GM20000 (cell line): ENCODE measurements at places on chromosomes 2 and 18.
A peak's percentile ranks its signal among the peaks of the same experiment; 100 is the strongest.

DNA sequence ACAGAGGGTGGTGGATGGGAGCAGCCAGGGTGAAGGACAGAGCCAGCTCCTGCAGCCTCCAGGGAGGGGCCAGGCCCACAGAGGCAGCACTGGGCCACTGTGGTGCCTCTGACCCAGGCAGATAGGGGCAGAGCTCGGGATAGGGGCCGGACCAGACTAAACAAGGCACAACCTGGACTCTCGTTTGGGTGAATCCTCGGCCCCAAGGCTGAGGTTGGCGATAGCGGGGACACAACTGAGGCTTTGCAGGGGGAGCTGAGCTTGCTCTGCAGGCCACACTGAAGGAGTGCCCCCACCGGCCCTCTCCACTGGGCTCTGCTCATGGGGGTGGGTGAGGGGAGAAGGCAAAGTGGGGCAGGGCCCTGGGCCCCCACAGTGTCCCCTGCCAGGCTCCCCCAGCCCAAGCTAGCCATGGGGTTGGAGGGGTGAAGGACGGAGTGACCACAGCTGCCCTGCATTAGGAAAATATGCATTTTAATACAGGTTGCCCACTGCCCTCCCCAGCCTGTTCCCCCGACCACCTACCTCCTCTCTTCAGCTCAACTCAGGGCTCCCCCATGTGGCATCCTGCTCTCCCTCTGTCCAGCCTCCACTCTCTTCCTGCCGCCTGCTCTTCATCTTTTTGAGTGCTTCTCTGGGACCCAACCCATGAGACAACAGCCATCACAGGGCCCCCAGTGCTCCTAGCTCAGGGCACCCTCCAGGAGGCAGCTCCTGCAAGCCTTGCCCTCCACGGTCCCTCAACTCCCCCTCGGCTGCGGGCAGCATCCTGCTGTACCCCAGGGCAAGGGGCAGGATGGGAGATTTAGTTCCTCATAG lies 152.8 kb downstream of the INHBB start:
- no peak for DNase-seq

DNA sequence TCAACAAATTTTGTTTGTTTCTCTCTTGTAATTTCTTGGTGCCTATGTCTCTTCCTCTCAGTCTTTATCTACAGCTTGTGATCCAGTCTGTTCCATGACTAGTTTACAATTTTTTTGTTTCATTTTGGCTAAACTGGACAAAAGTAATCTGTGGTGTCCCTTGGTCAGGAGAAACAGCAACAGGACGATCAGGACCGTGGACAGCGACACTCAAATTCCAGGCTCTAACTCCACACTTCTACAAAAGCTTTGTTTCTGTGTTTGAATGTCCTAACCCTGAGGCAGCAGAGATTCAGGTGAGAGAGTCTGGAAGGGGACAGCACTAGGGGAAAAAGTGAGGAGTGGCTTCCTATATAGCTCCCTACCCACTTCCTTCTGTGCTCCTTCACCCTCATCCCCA lies 593.3 kb upstream of the FANCL start:
- DNase-seq = peak; percentile 4

- DNase-seq = peak; percentile 49
Measured at GRCh38 chr2:111632661-111633060, 251.3 kb downstream of the ANAPC1 start.

DNA sequence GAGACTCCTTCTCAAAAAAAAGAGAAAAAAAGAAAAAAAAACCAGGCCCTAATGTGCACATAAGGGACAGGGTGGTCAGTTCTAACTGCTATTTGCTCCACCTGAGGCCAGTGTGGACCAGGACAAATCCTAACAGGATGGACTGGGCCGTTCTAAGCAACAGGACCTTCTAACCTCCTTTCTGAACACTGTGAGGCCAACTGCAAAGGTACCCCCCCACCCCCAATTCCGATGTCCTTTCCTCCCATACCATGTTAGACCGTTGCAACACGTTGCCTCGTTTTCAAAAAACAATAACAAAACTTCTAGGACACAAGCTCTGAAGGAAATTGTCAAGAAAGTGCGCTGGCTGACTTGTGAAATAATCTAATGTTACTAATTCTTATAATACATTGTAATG lies 1.2 kb downstream of the THAP4 start:
- no peak for DNase-seq

DNA sequence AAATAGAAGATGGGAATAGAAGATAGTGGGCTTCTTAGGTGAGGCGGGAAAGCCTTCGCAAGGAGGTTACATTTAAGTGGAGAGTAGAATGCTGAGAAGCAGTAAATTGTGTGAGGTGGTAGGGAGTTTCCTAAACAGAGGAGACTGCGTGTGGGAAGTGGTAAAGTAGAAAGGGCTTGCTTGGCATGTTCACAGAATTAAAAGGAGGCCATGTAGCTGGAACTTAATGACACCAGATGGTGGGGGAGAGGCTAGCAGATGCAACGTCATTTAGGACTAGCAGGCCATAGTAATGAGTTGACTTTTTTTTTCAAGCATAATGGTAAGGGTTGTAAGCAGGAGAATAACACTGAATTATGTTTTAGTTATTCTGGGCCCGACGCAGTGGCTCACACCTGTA lies 13.0 kb upstream of the RTN4 start:
- DNase-seq = no peak

- DNase-seq = no peak
Measured at GRCh38 chr2:49798570-49798969, 644.3 kb upstream of the FSHR start.

- no peak for DNase-seq
Measured at GRCh38 chr2:47907039-47907781, 912 bp upstream of the FBXO11 start.

DNA sequence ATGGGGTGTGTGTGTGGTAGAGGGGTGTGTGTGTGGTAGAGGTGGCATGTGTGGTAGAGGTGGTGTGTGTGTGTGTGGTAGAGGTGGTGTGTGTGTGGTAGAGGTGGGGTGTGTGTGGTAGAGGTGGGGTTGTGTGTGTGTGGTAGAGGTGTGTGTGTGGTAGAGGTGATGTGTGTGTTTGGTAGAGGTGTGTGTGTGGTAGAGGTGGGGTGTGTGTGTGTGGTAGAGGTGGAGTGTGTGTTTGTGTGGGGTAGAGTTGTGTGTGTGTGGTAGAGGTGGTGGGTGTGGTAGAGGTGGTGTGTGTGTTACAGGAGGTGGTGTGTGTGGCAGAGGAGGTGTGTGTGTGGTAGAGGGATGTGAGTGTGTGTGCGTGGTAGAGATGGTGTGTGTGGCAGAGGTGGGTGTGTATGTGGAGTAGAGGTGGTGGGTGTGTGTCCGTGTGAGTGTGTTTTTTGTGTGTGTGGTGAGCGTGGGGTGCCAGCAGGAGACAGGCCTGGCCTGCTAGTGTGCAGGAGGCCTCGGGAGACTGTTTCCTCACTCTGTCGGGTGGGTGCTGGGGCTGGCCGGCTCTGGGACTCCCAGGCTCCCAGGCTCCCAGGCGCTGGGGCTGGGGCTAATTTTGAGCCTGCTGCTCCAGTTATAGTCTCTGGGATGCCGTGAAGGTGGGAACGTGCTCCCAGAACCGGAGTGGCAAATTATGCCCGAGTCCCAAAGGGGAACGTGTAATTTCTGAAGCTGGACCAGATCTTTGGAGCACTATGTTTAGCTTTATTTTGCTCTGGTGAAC lies 165.2 kb downstream of the DYSF start:
- no peak for DNase-seq

GRCh38 chr2:153661801-153662200 lies 183.2 kb upstream of the RPRM start:
- DNase-seq = no peak

GRCh38 chr2:134104754-134105153 lies 149.1 kb upstream of the MGAT5 start:
- no peak for DNase-seq

- DNase-seq = no peak
Measured at GRCh38 chr2:165601928-165602521, 132.5 kb downstream of the CSRNP3 start.

- no peak for DNase-seq
Measured at GRCh38 chr2:38763728-38764127, 12.6 kb upstream of the SRSF7 start.

DNA sequence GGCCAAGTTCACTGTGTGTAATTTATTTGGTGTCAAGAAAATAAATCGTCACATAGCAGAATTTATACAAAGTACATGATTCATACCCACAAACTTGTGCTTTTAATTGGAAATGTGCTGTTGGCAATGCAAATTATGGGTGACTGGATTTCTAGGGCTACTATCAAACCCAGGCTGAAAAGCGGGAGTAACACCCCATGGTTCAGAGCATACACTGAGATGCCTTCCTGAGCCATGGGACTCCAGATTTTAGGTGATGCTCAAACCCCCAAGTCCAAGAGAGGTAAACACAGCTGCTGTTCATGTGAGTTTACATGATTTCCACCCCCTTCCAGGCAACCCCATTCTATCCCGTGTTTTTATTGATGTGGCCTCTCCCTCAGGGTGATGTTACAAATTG lies 565.9 kb upstream of the ID2 start:
- no peak for DNase-seq

- DNase-seq = no peak
Measured at GRCh38 chr2:11708106-11708505, 38.1 kb upstream of the NTSR2 start.

DNA sequence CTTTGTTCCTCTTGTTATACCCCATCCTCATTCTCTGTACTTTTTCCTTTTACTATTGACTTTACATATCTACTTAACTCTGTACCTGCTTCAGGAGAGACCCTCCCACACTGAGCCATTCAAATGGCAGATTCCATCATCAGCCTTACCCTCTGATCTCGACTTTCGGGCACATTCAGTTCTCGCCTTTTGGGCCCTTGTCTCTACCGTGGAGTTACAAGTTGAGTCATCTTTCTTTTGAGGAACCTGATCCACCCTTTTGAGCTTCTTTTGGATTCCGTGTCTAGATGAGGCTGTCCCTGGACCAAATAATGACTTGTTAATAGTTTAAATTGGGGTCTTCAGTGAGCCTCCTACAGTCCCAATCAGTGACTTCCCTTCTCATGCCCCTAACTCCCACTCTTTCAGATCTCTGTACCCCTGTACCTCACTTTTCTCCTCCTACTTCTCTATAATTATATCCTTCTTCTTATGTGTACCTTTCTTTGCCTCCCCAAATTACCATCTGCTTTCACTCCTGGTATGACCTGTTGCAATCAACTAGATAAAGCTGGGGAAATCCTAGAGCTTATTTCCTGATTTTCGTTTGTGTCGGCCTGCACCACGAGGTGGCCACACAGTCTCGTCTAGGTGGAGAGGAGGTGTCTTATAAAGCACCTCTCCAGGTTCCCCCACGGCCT lies 17.2 kb downstream of the SP110 start:
- DNase-seq = peak; percentile 56

DNA sequence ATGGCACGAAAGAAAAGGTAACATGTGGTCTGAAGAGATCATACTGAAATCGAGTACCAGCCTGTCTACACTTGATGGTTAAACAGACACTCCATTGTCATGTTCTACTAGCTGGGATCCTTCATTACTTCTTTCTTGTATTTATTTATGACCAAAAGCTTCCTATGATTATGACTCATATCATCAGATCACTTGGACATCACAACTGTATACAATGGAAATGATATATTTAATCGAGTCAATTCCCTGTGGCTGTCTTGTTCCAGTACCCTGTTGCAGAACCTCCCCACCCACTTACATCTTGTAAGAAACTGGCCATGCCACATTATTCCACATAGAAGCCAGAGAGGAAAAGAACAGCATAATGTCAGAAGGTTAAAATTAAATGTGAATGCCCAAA lies 358.9 kb downstream of the ZEB2 start:
- no peak for DNase-seq

- no peak for DNase-seq
Measured at GRCh38 chr2:10777842-10778723, 34.5 kb downstream of the PDIA6 start.

DNA sequence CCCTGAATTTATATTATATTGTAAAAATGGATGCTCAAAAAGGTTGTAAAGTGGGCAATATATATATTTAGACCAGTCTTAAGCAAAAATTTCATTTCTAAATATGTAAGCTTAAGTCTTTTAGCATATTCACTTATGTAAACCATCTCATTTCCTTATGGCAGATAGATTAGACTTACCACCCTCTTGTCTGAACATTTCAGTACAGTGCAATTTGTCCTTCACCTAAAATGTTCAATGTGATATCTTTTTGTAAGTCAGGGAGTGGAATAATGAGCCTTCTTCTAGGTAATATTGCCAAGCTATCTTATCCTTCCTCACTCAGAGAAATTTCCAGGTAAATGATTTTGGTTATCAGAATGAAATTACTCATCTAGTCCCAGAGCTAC lies 92.3 kb downstream of the KLF7 start:
- no peak for DNase-seq

DNA sequence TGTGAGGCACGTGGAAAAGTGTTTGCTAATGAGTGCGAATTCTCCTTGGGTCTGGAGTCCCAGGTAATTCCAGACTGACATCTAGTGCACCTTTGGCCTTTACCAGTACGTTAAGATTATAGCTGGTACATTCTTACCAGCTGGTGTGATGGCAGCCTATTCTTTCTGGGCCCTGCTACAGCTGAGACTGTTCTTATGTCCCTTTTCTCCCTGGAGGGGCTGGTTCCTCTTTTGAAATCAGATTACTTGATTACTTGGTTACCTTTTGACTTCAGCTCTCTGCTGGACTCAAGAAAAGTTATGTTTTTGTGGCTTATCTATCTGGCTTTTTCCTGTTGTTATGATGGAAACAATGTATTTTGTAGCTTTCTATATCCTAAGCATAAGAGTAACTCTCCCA lies 14.5 kb downstream of the CABYR start:
- peak; percentile 41 for DNase-seq

- no peak for DNase-seq
Measured at GRCh38 chr2:61233581-61233980, 71.6 kb downstream of the C2orf74 start.

- no peak for DNase-seq
Measured at GRCh38 chr2:121994238-121995206, 239.1 kb downstream of the TSN start.

DNA sequence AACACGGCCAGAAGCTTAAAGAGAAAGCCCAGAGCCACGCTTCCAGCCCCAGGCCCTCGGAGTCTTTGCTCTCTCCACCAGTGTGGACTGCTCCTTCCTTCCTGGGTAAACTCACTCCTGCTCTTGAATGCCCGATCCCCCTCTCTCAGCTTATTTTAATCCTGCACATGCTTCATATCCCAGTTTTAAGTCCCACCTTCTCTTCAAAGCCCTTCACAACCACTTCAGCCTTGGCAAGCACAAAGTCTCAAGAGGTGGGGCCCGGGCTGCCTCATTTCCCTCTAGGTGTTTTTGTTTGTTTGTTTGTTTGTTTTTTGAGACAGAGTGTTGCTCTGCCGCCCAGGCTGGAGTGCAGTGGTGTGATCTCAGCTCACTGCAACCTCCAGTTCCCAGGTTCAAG lies 21.6 kb upstream of the CREG2 start:
- DNase-seq = no peak
